ENCODE measurements at places on chromosomes 7 and 10.

- no peak for DNase-seq
- no peak overlapping the region for H3K4me3 ChIP-seq
- no peaks in the 10 kb centered on the region for H3K36me3 ChIP-seq
- no peaks in the 10 kb centered on the region for H3K4me1 ChIP-seq
- peaks cover 14% of the 10 kb centered on the region for H3K27me3 ChIP-seq
Measured at GRCh38 chr10:133473270-133473669, 19.5 kb downstream of the SCART1 start.

GRCh38 chr10:97633921-97634320 lies 621 bp upstream of the MORN4 start:
- H3K4me1 ChIP-seq = peaks cover 12% of the 10 kb centered on the region
- peak; percentile 43 for DNase-seq
- no peaks in the 10 kb centered on the region for H3K27me3 ChIP-seq
- H3K36me3 ChIP-seq = no peaks in the 10 kb centered on the region

DNA sequence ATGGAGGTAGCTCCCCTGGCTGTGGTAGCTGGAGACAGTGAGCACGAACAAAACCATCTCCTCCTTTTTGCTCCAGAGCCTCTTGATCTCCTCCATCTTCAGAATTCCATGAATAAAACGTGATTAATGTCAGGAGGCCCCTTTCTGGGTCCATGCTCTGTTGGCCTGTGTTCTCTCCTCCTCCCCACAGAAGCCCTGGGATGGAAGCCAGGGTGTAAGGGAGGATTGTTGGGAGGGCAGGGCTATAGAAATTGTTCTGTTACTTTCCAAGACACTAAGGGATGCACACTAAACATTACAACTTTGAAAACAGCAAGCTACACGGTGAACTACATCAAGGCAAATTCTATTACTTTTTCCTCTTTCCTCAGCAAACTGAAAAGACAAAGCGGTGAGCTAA lies 96.3 kb downstream of the RNF216 start:
- no peak overlapping the region for H3K27ac ChIP-seq
- peaks cover 10% of the 10 kb centered on the region for H3K36me3 ChIP-seq
- H3K4me1 ChIP-seq = no peaks in the 10 kb centered on the region
- no peaks in the 10 kb centered on the region for H3K27me3 ChIP-seq
- no peak overlapping the region for H3K4me3 ChIP-seq

- H3K4me3 ChIP-seq = no peak overlapping the region
- H3K4me1 ChIP-seq = peaks cover 20% of the 10 kb centered on the region
- no peak overlapping the region for H3K27ac ChIP-seq
- peak; percentile 39 for DNase-seq
Measured at GRCh38 chr7:91294639-91295220, 30.5 kb downstream of the FZD1 start.

DNA sequence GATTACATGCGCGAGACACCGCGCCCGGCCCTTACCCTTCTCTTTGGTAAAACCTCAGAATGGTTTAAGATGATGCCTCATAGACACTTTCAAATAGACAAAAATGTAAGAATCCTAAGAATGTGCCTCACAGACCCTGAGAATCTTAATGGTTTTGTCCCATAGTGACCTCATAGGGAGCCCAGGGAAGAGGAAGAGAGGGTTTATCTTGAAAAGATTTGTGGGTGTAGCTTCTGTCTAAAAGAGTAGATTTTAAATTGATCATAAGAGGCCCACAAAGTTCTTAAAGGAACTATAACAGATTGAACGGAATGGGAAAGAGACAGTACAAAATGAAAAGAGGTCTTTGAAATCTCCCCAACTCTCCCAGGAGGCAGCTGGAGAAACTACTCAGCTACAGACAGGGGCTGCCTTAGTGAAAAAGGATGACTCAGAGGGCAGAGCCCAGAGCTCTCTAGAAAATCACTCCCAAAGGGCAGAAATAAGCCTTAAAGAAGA lies 220.6 kb downstream of the ADRA2A start:
- DNase-seq = peak; percentile 24
- no peaks in the 10 kb centered on the region for H3K27me3 ChIP-seq
- no peaks in the 10 kb centered on the region for H3K36me3 ChIP-seq
- H3K27ac ChIP-seq = no peak overlapping the region

DNA sequence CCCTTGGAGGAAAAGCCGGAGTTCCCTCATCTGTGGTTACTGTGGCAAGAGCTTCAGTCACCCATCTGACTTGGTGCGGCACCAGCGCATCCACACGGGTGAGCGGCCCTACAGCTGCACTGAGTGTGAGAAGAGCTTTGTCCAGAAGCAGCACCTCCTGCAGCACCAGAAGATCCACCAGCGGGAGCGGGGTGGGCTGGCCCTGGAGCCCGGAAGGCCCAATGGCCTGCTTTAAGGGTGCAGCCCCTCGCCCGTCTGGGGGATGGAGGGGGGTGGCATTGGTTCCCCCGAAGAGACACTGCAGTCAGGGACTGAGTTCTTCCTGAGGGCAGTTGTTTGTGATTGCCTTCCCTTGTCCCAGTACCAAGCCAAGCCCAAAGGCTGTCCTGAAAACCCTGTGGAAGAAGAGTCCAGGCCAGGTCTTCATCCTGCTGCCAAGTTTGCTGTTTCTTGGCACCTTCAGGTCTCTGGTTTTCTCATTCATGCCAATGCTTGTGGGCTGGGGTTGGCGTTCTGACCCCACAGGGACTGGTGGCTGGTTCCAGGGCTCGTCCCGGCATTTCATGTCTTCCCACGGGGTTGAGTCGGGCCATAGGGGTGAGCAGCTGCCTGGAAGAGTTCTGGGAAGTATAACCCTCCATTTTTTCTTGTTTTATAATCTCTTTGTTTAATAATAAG lies 7.7 kb upstream of the ZNF783 start:
- no peak for DNase-seq
- no peaks in the 10 kb centered on the region for H3K27me3 ChIP-seq
- H3K4me3 ChIP-seq = no peak overlapping the region
- H3K4me1 ChIP-seq = no peaks in the 10 kb centered on the region
- H3K27ac ChIP-seq = no peak overlapping the region

DNA sequence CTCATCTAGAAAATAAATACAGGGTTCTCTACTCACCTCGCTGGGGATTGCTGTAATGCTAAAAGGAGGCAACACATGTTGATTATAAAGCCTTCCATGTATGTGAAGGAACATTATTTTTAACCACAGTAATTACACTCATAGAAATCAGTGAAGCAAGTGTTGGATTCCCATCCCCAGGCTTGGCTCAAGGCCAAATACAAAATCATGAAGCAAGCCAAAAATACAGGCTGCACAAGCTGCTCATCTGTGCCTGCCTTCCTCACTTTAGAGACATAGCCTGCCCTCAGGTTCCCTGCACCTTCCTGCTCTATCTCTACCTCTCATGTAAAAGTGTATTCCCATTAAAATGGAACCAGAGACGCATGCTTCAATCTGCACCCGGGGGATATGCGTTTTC lies 1077.1 kb upstream of the C7orf33 start:
- no peak for DNase-seq
- peaks cover 10% of the 10 kb centered on the region for H3K4me1 ChIP-seq
- no peak overlapping the region for H3K27ac ChIP-seq
- H3K4me3 ChIP-seq = no peak overlapping the region
- H3K27me3 ChIP-seq = no peaks in the 10 kb centered on the region
- H3K36me3 ChIP-seq = no peaks in the 10 kb centered on the region

- peaks cover under 1% of the 10 kb centered on the region for H3K27me3 ChIP-seq
- no peak for DNase-seq
- H3K4me3 ChIP-seq = no peak overlapping the region
- no peak overlapping the region for H3K27ac ChIP-seq
- no peaks in the 10 kb centered on the region for H3K36me3 ChIP-seq
Measured at GRCh38 chr7:50662996-50663395, 97.8 kb upstream of the DDC start.

DNA sequence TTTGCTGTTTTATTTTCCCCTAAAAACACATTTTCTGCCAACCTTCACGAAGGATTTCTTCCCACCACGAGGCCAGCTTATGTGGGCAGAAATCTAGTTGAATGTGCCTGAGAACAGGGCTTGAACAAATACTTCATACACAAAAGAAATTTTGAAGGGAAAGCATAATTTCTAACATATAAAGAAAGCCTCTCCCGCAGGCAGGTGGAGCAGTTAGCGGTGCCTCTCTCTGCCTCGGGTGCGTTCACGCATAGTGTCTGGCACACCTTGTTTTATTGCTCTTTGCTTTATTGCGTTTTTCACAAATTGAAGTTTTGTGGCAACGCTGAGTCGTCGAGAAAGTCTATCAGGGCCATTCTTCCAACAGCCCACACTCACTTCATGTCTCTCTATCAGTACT lies 7.0 kb upstream of the CSGALNACT2 start:
- H3K27me3 ChIP-seq = no peaks in the 10 kb centered on the region
- H3K4me3 ChIP-seq = no peak overlapping the region
- H3K4me1 ChIP-seq = no peaks in the 10 kb centered on the region
- no peak for DNase-seq
- no peaks in the 10 kb centered on the region for H3K36me3 ChIP-seq
- no peak overlapping the region for H3K27ac ChIP-seq

GRCh38 chr10:71078454-71079145 lies 133.8 kb upstream of the UNC5B start:
- H3K27ac ChIP-seq = no peak overlapping the region
- no peak for DNase-seq
- no peaks in the 10 kb centered on the region for H3K4me1 ChIP-seq
- H3K27me3 ChIP-seq = no peaks in the 10 kb centered on the region
